NCI-H524 treated with DMSO at 0.1 percent for 48 hours (cell line): ENCODE measurements at places on chromosomes 2 and 18.

DNA sequence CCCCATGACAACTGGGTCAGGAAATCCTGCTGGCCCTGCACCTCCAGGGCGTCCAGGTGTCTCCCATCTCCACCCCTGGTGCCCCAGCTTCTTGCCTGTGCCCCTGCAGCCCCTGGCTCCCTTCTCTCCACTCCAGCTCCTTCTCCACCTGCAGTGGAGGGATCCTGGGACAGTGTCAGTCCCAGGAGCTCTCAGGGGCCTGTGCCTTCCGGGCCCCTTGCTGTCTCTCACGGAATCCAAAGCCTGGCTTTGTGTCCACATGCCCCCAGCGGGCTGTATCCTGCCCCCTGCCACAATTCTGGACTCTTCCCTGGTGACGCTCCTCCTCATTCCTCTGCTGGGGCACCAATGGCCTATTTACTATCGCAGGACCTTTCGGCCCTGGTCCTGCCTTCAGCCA is 58.2 kb downstream of the MYT1L start:
- DNase-seq, result no peak

DNA sequence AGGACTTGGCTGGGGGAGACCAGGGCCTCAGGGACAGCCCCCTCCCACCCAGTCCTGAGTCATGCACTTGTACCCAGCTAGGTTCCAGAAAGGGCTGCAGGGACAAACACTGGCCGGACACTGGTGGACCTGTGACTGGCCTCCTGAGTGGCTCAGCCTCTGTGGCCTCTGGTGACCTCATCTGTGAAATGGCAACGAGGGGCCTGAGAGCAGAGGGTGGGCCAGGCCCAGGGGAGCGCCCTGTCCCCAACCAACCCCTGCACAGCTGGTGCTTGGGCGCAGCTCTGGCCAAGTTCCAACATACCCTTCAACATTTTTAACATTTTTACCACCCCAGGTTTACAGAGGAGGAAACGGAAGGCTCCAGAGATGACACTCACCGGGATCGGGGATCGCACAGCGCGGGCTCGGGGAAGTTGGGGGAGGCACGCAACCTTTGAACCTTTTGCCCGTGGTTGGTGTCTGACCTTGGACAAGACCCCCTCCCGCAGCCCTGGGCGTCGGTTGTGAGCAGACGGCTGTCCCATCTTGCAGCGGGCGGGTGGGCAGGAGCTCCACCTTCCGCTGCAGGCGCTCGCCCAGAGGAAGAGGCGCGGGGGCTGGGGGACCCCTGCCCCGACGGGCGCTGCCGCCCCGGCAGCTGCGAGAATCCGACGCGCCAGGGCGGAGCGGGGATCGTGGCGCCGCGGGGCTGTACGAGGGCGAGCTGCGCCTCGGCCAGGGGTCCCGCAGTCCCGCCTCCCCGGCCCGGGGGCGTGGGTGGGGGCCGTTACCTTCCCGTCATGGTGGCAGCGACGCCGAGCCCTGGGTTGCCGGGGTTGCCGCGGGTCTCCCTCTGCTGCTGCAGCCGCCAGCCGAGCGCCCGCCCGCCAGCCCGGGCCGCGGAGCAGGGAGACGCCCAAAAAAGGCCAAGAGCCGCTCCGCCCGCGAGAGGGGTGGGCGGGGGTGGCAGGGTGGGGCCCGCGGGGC is 805 bp downstream of the LIMS2 start:
- DNase-seq, result no peak

DNA sequence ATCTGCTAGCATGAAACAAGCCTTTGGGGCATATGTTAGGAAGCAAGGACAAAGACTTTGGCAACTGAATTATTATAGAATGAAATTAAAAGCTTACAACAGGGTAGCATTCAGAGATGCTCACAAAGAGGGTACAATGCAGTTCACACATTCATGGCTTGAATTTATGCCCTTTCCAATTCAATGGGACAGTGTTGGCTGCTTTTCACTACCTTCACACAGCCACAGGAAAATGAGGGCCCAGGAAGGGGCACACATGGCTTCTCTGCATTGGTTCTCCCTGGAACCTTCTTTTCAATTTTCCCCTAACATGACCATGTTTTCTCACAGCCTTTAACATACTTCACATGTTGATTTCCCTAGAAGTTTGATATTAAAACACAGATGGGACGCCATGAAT is 978.1 kb downstream of the TMEM182 start:
- DNase-seq, result no peak

DNA sequence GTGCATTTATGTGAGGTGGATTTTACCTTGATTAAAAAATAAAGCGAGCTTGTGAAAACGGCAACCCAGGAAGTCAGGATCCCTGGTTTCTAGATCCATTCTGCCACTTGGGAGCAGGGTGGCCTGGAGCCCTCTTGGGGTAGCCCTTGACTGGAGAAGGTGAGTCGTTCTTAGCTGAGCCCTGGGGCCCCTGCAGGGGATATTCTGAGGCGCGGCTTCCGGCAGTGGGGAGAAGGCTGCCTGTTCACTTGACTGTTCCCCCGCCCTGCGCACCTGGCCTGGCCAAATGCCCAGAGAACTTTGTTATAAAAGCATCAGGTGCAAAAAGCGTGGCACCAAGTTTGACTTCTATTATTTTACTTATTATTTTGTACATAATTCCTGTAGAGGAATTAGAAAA is 221.9 kb downstream of the DYSF start:
- DNase-seq, result no peak

DNA sequence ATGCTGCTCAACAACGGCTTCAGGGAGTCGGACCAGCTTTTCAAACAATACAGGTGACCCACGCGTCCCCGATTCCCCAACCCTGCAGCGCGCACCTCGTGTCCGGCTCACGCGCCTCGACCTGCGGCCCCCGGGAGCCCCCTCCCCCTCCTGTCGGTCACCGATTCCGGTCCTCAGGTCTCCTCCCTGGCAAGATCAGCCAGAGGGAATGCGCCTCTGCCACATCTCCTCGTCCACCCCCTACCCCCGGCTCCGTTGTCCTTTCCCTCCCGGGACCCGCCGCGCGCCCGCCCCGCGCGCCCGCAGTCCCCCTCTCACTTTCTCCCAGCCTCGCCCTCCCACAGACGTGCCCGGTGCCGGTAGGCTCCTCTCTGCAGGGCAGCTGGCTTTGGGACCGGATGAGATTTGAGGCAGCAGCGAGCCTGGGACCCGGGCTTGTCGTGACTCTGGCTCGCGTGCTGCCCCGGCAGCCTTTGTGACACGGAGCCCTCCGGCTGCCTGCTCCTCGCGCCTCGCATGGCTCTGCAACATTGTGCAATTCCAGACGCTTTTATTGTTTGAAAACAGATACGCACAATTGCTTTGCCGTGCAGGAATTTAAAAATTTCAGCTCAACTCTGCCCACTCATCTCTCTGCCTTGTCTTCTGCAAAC is 558 bp downstream of the TTC39C start:
- no peak for DNase-seq

- DNase-seq, result peak; percentile 27
Measured at GRCh38 chr2:42046819-42047487, 868 bp upstream of the PKDCC start.

DNA sequence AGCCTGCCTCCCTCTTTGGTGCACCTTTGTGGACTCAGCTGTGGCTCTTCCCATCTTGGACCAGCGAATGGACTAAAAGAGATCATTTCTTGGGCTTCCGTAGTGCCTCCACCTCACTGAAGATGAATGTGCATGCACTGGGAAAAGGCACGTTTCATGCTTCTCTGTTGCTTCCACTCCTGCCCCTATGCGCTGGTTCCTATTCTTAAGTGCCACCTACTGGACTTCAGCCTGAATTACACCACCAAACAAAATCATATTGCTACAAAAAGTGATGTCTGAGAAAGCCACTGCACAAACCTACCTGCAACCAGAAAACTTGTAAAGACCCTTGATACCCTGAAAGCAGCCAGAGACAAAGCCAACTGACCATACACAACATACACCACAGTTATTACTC is 695.6 kb downstream of the TSN start:
- peak; percentile 10 for DNase-seq

DNA sequence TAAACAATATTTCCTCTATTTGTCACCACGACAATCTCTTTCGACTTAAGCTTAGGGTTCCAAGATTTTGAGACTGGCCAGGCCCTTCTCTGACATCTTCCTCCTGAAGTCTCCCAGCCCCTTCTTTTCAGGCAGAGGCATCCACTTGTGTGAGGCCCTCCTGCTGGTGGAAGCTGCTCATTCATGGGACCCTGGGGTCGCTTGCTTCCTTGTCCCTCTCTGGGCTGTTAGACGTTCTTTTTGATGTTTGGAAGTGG is 188.2 kb upstream of the APCDD1 start:
- no peak for DNase-seq

DNA sequence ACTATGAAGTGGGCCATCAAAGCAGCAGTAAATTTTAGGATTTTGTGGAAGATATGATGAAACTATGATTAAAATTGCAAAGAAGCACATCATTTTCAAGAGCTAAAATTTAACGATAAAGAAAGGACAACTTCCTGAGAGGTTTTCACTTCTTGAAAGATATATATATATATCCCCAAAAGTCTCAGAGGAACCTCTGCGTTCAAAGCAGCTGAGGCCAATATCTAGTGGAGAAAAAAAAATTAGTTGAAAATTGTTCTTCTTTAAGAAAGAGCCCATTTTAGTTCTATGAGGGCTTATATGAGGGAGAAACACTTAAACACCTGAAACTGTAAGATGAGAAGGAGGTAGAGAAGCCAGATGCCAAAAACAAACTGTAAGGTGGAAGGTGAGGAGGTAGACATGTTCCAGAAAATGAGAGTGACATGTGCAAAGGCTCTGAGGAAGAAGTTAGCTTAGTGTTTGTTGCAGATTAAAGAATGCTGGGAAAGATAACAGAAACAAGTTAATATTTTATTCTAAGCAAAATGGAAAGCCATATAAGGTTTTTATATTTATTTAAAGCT is 72.9 kb upstream of the VRK2 start:
- no peak for DNase-seq

DNA sequence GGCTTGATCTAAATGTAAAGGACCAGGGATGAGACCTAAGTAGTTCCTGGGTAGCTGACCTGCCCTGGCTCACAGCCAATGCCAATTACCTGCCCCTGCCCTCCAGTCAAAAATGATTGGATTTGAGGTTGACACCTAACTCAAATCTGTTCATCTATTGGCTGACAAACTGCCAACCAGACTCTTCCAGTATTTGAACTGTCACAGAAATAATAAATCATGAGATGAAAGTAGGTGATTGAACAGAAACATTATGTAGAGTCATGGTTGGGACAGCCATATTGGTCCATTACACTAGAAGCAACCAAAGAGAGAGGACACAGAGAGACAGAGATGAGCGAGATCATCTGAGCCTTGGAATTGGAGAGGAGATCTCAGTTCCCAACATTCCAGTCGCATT is 109.1 kb downstream of the ATL2 start:
- no peak for DNase-seq

GRCh38 chr2:239594019-239594771 is 193.4 kb upstream of the HDAC4 start:
- no peak for DNase-seq

GRCh38 chr18:56076723-56077122 is 488.7 kb upstream of the TCF4 start:
- no peak for DNase-seq

GRCh38 chr2:134815741-134816140 is 22.7 kb upstream of the ACMSD start:
- DNase-seq, result no peak

GRCh38 chr2:2328848-2329247 is 2.2 kb downstream of the MYT1L start:
- peak; percentile 68 for DNase-seq

GRCh38 chr2:9919512-9919911 is 32.0 kb upstream of the GRHL1 start:
- no peak for DNase-seq

DNA sequence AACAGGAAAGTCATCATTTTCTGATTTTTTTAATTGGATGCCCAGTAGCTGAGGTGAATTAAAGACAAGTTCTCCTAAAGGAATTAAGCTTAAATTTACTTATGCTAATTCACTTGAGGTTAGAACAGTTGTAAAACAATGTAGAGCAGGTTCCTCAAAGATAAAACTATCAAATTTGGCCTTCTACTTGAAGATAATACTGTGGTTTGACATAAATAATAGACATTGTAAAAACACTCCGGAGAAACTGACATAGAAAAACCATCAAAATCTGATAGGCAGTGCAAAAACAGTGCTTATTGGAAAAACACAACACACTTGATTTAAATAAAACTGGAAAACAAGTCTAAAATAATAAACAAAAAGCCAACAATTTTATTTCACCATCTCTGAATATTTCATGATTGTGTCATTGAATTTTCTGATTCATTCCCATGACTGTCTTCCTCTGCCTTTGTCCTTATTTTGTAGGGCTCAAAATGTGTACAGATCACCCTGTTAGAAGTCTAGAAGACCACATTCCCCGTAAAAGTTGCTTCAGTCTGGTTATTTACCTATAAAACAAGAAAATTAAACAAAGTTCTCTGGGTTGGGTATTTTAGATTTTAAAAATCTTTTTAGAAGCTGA is 28.3 kb upstream of the SLC40A1 start:
- DNase-seq, result no peak

GRCh38 chr2:108182489-108182888 is 57.3 kb upstream of the SULT1C3 start:
- peak; percentile 12 for DNase-seq

DNA sequence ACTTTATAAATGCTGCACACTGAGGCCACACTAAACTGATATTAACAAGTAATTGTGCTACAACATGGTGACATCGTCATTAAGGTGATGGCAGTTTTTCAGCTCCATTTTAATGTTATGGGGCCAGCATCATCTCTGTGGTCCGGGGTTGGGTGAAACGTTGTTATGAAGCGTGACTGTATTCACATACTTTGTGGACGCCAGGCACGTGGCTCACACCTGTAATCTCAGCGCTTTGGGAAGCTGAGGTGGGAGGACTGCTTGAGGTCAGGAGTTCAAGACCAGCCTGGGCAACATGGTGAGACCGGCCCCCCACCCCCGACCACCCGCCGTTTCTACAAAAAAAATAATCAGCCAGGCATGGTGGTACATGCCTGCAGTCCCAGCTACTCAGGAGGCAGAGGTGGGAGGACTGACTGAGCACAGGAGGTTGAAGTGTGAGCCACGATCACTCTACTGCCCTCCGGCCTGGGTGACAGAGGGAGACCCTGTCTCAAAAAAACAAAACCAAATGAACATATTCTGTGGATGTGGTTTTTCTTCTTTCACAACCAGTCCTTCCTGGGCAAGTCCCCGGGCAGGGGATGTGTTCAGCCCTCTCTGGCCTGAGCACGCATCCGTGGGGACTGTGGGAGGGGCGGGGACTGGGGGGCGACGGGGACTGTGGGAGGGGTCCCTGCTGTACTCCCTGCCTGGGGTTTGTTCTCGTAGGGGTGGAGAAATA is 12.9 kb upstream of the GAL3ST2 start:
- DNase-seq, result no peak

GRCh38 chr18:45722899-45723298 is 1.1 kb upstream of the SLC14A1 start:
- peak; percentile 11 for DNase-seq

DNA sequence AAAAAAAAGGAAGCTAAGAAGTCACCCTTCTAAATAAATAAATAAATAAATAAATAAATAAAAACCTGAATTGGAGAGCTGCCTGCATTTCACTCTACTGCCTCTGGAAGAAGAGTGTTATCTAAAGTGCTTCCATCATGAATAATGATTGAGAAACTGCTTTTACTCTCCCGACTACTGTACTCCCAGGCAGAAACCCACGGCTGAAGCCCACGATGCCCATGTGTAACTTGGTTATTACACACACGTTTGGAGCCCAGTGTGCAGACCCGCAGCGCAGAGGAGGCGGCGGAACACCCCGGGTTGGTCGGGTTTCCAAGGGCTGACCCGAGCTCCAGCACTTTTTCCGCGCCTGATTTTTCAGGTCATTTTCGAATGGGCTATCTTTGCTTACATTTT is 697 bp upstream of the SPATS2L start:
- no peak for DNase-seq
